Activated CD4-positive, alpha-beta T cell treated with anti-CD3 and anti-CD28 coated beads, Interleukin-2, amount 50 U/mL, for 4 hours (primary cell): ENCODE measurements at places on chromosomes 1 and 21.

DNA sequence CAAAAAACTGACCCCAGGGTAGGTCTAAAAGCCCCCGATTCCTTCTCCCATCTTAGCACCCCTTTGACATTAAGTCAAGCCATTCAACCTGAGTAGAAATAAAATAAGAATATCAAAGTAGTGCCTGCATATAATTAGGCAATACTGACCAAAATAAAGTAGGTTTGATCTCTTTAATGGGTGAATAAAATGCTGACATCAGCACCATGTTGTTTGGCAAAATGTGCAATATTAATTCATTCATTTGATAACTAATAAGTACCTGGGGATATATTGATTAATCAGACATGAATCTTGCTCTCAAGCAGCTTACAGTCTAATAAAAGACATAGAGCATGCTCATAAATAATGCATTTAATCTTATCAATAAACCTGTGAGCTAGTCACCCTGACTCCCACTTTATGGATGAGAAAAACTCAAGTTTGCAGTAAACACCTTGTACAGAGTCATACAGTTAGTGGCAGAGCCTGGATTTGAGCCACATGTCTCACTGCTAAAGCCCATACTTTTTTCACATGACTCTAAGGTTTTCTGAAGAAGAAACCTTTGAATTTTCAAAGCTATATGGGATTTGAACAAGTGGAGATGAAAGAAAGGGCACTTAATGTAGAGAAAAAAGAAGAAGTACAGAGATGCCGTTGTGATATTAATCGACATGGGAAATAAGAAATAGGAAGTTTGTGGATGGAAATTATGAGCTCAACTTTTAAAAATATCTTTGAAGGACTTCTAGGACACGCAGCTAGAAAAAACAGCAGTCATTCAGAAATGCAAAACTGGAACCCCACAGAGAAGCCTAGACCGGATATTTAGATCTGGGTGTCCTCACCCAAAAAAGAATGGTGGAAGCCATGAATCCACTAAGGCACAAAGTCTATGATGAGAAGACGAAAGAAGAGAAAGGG is 183.9 kb downstream of the TOMM20 start:
- no peak for DNase-seq

DNA sequence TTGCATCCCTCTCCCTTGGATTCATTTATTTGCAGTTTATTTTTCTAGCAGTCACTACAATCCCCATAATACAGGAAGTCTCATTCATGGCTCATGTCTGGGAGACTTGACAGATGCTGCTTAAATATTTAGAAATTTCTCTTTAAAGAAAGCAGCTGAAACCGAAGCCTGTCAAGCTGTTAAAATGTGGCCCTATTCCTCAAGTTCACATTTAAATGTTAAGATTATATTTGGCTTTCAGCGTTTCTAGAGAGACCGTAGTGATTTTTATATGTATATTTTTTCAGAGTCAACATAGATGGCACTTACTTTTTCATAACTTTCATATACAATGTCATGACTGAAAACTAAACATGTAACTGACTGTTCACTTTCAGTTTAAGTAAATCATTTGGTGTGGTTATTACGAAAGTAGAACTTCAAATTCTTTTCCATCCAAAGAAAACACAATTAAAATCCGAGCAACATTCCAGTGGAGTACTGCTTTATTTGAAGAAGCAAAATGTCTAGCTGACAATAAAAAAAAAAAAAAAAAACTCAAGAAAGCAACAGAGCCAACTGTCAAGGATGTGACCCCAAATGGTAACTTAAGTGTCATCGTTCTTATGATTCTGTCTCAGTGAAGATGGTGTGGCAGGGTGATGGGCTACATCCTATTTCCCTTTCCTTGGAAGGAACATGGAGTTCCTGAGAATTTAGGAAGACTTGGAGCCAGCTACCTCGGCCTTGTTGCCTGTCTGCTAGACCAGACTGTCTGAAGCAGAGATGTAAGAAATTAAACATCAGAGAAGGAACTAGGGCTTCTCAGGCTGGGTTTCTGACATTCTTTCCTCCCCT is 37.8 kb downstream of the MIS18A start:
- no peak for DNase-seq

GRCh38 chr1:204084247-204084772 is 11.4 kb downstream of the SOX13 start:
- no peak for DNase-seq

DNA sequence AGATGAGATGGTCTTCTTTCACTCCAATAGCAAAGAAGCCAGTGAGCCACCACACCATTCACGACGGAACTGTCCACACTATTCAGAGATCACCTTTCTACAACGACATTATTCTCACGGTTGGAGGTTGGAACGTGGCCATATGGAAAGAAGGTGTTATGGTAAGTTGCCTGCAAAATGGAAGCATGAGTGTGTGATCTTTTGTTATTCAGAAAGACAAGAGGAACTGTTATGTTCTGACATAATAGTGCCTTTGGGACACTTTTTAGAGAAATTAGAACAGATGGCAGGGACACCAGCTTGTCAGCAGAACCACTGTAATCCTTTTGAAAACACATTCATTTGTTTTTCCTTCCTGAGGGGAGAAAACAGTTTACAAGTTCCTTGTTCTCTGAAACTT is 75.8 kb upstream of the MCOLN3 start:
- no peak for DNase-seq
